RPMI8226 (cell line): ENCODE measurements at places on chromosomes 4 and X.

GRCh38 chrX:15786915-15787314 lies 3.4 kb upstream of the ZRSR2 start:
- no peak for DNase-seq

GRCh38 chr4:185143601-185143969 lies 519 bp downstream of the SLC25A4 start:
- DNase-seq: peak; percentile 31

- no peak for DNase-seq
Measured at GRCh38 chr4:182776376-182777105, 140.6 kb downstream of the DCTD start.

- peak; percentile 31 for DNase-seq
Measured at GRCh38 chr4:150033901-150034300, 44.3 kb upstream of the DCLK2 start.

GRCh38 chrX:48681539-48682183 lies 1.9 kb upstream of the WAS start:
- DNase-seq: no peak

DNA sequence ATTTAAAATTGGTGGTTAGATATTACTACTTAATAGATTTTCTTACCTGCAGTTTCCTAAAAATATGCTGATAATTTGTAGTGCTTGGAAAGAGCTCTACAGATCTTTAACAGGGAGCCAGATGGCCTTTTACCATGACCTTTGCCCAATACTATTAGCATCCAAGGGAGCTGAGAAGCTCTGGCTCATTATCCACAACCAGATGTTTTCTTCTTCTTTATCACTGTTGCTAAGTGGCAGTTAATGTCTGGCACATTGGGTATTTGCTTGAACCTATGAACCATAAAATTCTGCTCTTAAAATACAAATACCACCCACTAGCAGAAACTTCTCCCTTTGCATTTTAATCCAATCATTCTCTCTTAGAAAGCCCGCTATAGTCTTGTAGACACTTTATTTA lies 1480.3 kb downstream of the C4orf33 start:
- no peak for DNase-seq

GRCh38 chr4:169295822-169296221 lies 25.1 kb upstream of the SH3RF1 start:
- DNase-seq: no peak

DNA sequence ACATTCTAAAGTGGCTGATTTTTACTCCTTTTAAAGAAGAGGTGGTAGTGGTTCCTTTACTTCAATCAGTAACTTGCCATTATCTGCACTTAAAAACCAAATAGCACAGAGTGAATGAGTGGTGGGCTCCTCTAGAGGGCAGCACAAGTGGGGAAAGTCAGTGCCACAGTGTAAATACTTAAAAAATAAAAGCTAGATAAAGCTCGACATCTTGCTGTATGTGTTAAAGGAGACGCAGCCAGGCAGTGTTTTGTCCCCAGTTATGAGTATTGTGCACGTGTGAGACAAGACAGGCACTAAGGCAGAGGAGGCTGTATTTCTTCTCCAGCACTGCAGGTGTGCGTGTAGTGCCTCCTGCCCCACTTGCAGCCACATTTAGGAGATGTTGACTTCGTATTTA lies 24.6 kb downstream of the NAP1L5 start:
- peak; percentile 11 for DNase-seq

DNA sequence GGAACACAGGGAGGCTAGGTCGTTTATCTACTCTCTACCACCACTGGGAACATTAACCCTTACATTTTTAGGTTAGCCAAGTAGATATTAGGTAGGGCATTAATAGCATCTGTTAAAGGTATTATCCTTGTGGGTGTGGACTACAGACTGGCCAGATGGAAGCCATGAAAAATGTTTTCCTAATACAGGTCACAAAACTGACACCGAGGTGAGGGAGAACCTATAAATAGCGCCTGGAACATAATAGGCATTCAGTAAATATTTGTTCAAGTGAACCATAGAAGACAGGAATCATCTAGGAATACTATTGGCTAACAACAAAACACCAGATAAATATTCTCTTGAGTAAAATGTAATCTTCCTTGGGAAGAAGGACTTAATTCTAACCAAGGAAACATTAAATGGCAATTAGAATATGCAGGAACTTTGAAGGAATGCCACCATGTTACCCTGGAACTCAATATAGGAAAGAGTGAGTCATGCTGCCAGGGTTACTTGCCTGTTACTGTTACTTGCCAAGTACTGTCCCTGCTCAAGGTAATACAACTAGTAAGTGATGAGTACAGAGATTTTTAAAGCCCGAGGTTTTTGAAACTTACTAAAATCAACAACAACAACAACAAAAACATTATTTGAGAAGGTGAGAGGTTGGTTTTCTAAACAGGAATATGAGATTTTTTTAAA lies 79.0 kb downstream of the SOX3 start:
- DNase-seq: no peak

DNA sequence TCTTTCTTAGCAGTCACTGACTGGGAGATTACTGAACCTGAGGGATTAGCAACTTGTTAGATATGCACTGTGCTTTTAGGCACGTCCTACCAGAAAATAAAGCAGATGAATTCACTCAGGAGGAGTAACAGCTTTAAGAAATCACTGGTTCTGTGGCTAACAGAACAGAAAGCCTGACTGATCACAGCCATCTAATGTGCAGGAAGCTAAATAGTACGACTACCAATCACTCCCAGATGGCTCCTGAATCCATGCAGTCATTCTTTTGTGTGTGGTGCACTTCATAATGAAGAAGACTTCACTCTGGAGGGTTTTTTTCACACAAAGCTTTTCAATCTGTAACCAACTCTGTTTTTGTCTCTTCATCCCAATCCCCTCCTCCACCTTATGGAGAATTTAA lies 305.3 kb upstream of the INTU start:
- no peak for DNase-seq

DNA sequence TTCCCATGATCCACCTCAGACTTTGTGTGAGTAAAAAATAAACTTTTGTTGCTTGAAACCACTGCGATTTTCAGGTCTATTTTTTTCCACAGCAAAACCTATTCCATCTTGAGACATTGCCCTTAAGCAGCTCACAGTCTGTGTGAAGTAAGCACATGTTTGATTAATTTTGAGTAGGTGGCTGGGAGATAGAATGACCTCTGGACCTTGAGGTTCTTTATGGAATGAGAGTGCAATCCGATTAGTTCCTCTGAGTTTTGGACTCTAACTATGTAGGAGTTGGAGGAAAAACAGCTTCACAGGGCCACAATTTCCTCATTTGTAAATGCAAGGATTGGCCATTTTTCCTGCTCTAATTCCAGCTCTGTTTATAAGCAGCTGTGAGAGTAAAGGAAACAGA lies 234.1 kb upstream of the IGFBP7 start:
- no peak for DNase-seq

DNA sequence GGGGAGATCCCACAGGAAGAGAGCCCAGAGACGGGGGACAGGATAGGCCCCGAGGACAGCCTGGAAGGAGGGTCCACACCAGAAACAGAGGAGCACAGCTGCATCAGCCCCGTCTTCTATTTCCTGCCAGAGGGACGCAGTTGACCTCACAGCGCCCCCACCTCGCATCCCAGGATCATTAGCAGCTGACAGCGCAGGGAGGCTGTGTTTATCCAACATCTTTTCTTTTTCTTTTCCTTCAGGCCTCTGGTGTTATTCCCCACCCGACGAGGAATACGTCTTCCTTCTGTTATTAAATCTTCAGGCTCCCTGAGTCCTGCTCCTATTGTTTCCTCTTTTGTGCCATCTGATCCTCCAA lies 75.4 kb downstream of the DCHS2 start:
- no peak for DNase-seq

DNA sequence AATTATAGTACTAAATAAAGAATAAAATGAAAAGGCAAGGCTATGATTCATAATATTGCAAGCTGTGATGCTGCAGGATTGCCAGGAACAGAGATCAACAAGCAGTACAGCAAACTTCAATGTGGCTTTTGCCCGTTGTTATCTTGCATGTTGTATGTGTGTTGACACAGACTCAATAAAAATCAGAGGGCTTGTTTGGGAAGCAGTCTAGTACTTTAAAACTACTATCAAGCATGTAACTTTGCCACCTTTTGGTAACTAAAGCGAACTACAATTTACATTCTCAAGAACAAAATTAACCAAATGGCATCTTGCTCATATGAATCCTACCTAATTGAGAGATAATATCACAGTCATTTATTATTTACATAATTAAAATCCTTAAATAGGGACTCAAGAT lies 79.8 kb upstream of the GPM6A start:
- DNase-seq: peak; percentile 4

GRCh38 chrX:12771445-12772069 lies 19.7 kb upstream of the PRPS2 start:
- DNase-seq: peak; percentile 89

DNA sequence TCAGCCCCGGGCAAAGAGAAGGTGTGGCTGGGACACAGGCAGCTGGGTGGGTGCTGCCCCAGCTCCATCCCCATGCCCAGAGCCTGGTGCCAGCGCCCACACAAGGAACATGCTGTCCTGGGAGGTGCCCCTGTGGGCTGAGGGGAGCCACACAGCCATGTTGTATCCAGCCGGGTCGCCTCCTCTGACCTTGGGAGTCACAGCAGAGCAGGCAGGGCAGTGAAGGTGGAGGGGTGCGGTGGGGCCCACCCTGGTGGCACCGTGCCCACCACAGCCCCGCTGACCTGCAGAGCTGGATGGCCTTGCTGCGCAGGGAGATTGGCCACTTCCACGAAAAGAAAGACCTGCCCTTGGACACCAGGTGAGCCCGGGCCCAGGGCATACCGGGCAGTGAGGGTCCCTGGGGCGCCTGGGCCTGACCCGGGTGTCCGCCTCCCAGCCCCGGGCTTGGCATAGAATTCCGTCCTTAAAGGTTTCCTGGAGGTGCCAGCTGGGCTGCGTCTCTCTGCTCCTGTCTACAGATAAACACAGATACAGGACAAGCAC lies 18.7 kb upstream of the ADD1 start:
- DNase-seq: no peak

- no peak for DNase-seq
Measured at GRCh38 chr4:139587446-139587845, 31.4 kb upstream of the SETD7 start.

DNA sequence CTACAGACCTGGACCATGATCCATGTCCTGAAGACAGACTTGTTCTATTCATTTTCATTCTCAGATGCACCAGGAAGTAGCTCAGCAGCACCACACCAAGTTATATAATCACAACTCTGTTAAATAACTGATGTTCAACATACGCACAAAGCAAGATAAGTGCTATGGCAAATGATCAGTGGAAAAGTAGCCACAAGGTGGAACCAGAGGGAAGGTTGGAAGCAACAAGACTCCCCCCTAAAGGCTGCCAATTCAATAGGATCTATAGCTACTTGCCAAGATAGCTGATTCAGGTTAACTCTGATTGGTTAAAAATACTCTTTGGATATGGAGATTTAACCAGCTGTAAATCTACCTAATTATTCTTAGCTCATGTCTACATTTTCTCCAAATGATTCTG lies 23.7 kb upstream of the FAM47B start:
- peak; percentile 29 for DNase-seq

DNA sequence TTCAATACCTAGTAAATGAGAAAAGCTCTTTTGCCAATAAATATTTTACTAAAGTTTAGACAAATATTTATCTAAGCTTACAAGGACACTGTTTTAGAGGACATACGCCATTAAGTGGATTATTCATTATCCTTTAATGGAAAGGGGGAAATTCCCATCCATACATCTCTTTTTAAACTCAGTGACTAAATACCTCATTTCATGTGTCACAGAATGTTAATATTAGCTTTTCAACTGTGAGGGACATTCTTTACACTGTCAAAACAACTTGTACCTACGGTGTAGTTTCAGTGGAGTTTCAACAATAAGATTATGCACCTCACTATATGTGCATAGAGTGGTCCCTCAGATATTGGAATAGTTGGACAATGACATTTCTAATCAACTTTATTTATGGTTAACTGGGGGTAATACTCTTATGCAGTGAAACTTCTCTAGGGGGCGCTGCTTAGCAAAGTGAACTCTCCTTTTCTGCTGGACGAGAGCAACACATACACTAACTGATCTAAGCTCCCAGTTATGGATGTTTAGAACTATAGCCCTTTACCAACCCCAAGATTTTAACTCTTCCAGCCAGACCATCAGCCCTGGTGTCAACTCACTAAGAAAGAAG lies 9.7 kb downstream of the HS6ST2 start:
- peak; percentile 13 for DNase-seq

- DNase-seq: no peak
Measured at GRCh38 chr4:100790836-100791615, 273.2 kb upstream of the EMCN start.

- DNase-seq: peak; percentile 18
Measured at GRCh38 chr4:36399762-36400353, 118.4 kb downstream of the DTHD1 start.

- peak; percentile 87 for DNase-seq
Measured at GRCh38 chr4:145041378-145041777, 56.6 kb downstream of the ANAPC10 start.

DNA sequence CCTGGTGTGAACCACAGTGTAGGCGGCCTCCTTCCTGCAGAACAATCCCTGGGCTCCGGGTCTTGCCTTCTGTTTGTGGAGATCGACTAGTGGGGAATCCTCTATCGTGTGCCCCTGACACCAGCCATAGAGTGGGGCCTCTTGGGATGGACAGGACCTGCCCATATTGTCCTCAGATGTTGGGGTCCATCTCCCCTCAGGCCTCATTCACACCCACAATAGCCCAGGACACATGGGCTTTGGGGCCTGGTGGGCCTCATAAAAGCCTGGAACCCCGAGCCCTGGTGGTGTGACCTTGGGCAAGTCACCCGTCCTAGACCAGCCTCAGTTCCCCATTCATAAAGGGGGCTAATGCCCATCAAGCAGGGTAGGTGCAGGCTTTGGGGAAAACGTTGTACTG lies 13.2 kb upstream of the GAGE10 start:
- DNase-seq: no peak

- no peak for DNase-seq
Measured at GRCh38 chr4:42101446-42101975, 50.9 kb downstream of the BEND4 start.

- DNase-seq: no peak
Measured at GRCh38 chr4:44845309-44845708, 119.0 kb upstream of the GNPDA2 start.
